ENCODE measurements at places on chromosomes 1 and 21.

- DNase-seq = no peak
These were observed 8.4 kb downstream of the CD34 start for GRCh38 chr1:207902566-207902965.

DNA sequence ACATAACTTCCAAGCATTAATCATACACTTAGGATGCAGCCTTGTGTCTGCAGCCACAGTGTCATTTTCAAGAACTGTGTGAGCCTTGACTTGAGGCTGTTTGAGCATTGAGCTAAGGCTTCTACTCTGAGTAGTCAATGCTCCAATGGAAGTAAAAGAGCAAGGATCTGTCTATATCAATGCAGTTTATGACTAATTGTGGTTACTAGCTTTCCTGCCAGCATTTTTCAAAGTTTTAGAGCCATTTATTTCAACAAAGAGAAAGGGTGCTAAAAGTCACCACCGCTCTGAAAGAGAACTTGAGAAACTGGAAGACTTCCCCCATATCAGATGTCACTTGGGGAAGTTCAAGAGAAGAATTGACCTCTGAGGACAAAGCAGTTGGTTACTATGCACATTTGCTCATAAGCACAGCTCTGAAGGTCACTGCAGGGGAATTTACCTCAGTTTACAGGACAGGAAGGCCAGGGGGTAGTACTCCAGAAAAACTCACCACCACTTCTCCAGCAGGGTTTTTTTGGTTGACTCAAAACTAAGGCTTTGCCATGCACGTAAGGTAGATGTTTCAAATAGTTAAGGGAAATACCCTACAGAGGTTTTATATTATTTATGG, 24.5 kb upstream of the RGS1 start:
- no peak for DNase-seq

GRCh38 chr1:19262047-19262446, 10.4 kb downstream of the MRTO4 start:
- DNase-seq = no peak

GRCh38 chr1:117061986-117062415, 1.9 kb downstream of the TTF2 start:
- no peak for DNase-seq

GRCh38 chr1:30511563-30511962, 211.8 kb downstream of the MATN1 start:
- DNase-seq = no peak

DNA sequence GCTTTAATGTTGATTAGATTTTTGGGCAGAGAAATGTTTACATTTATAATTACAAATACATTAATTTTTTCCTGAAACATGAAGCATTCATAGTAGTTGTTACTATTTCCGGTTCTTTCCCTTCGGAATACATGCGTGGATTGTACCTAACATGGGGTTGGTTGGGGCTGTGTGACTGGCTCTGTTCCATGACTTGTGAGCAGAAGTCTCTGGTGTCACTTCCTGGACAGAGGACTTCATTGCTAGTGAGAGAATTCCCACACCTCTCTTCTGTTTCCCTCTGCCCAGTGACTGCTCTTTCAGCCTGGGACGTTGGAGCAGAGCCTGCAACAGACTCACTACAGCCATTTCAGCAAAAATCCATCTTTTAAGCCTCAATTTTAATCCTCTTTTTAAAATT, 231.4 kb downstream of the GRIK1 start:
- DNase-seq = no peak

GRCh38 chr1:154860156-154860870, 9.8 kb downstream of the KCNN3 start:
- no peak for DNase-seq

DNA sequence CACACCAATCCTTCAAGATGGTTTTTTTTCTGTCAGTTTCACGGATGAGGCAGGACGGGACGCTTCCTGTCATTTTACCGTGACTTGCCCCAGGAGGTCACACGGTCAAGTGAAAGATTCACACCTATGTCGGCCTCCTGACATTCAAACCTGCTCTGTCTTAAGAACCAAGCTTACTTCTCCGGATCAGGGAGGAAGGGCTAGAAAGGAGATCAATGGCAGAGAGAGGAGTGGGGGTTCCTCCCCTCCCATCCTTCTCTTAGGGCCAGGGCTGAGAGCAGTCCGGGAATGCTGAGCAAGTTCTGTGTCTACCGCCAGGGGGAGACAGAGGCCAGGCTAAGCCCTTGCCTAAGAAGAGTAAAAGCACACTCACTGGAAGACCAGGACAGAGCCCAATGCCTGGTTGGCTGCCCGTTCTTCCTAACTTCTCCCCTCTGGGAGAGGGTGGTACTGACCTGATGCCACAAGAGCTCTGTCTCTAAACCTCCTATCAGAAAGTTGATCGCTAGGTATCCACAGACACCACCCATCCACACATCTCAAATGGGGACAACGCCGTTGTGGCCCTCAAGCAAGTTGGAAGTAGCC, 1.1 kb upstream of the PPM1J start:
- peak; percentile 87 for DNase-seq

GRCh38 chr1:54290506-54291184, 90.7 kb downstream of the MRPL37 start:
- DNase-seq = no peak

GRCh38 chr21:38822778-38823238, 17.1 kb downstream of the ETS2 start:
- DNase-seq = no peak

- no peak for DNase-seq
These were observed 23.5 kb upstream of the SGIP1 start for GRCh38 chr1:66510407-66510806.

DNA sequence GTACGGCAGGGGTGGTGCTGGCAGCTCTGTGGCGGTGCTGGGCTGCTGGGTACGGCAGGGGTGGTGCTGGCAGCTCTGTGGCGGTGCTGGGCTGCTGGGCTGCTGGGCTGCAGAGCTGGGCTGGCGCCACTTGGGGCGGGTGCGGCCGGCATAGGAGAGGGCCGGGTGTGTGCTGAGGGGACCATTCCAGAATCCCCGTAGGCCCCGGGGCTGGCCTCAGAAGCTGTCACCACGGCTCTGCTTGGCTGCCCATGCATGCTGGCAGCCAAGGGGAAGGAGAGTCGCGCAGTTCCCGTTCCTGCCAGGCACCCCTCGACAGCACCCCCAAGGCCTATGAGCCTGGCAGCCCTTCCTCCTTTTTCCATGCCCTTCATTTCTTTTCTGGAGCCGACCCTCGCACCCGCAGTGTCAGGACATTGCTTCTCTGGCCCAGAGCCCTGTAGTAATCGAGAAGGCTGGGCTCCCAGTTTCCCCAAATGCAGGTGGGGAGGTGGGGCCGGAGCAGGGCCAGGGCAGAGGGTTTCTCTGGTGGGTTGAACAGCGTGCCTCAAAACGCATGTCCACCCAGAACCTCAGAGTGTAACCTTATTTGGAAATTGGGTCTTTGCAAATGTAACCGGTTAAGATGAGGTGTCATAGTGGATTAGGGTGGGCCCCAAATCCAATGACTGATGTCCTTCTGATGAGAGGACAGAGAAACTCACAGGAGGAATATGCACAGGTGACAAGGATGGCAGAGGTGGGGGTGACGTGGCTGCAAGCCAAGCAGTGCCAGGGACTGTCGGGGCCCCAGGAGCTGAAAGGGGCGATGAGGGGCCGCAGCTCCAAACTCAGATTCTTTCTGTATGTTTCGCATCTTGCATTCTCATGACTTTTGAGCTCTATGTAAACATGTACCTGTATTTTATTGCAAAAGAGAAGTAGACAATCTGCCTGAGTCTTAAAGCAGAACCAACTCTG, 71.0 kb upstream of the ACTRT2 start:
- DNase-seq = no peak

- no peak for DNase-seq
These were observed 24.0 kb downstream of the TCEANC2 start for GRCh38 chr1:54077359-54077758.

- peak; percentile 41 for DNase-seq
These were observed 1.5 kb downstream of the KCNA3 start for GRCh38 chr1:110673197-110673701.

DNA sequence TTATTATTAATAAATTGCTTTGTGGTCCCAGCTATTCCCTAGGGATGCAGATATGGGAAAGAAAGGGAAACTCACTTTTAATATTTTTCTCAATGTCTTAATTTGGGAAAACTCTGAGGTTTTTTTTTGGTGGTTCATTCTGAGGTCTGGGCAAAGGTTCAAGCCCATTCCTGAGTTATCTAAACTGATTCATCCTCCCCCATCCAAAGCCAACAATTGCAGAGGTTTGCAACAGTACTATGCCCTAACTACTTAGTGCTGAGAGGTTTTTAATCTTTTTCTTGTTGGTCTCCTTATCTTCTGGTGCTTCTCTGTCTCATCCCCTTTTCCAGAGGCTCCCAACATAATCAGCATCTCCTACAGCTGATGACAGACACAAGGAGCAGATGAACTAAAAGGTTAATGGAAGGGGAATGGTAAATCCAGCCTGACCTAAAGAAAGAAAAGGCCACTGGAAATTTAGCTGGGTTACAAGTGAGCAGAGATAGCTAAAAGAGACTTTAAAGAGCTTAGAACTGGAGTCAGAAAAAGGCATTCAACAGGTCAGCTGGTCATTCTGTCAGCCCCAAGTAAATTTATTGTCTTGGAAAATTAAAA, 390.4 kb downstream of the TGFB2 start:
- no peak for DNase-seq

DNA sequence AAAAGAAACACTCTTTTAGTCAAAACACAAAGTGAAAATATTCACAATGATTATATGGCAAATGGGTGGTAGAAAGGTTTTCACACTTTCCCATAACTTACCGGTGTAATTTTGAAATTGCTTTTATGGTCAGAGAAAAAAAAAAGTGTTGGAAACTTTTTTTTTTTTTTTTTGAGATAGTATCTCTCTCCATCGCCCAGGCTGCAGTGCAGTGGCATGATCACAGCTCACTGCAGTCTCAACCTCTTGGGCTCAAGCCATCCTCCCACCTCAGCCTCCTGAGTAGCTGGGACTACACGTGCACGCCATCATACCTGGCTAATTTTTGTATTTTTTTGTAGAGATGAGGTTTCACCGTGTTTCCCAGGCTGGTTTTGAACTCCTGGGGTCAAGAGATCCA, 3.3 kb downstream of the IFNGR2 start:
- peak; percentile 40 for DNase-seq

DNA sequence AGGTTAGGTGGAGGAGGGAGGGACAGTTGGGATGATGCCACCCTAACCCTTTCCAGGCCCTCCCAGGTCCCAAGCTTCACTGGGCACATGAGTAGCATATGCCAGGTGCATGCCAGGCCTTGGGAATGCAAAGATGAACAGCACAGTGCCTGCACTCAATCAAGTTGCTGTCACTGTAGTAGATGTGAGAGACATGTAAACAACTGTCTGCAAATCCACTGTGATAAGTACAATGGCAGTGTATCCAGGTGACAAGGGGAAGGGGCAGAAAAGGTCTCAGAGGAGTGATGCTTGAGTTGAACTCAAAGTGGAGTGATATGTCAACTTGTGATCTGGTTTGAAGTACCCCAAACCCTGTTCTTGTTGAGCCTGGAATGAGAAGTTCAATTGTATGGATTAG, 49.5 kb upstream of the LRRN2 start:
- DNase-seq = no peak

- no peak for DNase-seq
These were observed 51.8 kb downstream of the DDAH1 start for GRCh38 chr1:85413169-85413568.

DNA sequence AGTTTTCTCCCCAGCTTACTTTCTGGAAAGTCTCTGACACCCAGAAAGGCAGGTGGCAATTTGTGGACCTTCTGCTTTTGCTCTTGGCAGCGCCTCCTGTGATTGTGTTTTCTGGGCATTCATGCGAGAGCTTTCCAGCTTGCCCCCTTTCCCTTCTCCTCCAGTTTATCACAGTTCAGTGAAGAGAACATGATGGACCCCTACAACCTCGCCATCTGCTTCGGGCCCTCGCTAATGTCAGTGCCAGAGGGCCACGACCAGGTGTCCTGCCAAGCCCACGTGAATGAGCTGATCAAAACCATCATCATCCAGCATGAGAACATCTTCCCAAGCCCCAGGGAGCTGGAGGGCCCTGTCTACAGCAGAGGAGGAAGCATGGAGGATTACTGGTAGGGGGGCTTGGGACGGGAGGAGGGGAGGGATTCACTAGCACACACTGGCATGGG, 24.3 kb upstream of the IKBKE start:
- no peak for DNase-seq

GRCh38 chr1:54953846-54954245, 26.6 kb upstream of the TMEM61 start:
- DNase-seq = no peak

DNA sequence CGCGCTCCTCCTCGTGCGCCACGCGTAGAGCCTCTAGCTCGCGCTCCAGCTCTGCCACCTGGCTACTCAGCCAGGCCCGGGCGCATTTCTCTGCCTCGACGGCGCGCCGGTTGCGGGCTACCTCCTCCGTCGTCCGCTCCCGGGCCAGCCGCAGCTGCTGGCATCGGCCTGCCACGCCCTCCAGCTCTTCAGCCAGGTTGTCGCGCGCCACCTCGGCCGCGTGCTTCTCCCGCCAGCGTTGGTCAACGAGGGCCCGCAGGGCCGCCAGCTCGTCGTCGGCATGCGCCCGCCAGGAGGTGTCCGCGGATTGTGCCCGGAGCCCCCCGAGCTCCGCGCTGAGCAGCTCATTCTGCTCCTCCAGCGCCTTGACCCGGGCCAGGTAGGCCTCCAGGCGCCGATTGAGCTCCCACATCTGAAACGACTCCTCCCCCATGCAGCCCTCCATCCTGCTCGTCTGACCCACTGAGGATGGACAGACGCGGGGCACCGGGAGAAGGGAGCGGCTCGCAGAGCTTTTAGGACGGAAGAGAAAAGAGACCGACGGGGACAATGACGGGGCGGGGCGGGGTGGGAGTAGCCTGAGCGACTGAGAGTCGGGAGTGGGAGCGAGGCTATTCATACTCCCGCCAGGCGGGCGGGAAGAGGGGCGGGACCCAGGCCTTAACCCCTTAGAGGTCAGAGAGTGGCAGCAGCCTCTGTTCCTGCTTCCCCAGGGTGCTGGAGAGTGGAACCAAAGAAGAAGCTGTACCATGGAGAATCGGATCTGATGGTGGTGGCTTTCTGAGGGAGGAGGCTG, at the start of gene NES:
TSS of gene NES (minus strand) at position 588 of the 796 bp plus-strand sequence. CDS start at position 445, 143 bp downstream.
- no peak for DNase-seq

DNA sequence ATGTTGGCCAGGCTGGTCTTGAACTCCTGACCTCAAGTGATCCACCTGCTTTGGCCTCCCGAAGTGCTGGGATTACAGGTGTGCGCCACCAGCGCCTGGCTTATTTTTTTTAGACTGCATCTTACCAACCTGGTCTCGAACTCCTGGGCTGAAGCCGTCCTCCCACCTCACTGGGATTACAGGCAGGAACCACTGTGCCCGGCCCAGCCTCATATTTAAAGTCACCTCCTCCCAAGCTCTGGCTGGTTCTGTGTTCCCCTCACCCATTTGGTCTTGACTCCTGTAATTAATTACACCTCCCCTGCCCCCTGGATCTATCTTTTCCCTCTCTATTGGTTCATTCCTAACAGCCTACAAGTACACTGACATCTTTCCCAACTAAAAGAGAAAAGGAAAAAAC, 1.7 kb upstream of the EXOSC10 start:
- DNase-seq = no peak

GRCh38 chr21:35711213-35711612, 349.1 kb downstream of the SETD4 start:
- DNase-seq = no peak

DNA sequence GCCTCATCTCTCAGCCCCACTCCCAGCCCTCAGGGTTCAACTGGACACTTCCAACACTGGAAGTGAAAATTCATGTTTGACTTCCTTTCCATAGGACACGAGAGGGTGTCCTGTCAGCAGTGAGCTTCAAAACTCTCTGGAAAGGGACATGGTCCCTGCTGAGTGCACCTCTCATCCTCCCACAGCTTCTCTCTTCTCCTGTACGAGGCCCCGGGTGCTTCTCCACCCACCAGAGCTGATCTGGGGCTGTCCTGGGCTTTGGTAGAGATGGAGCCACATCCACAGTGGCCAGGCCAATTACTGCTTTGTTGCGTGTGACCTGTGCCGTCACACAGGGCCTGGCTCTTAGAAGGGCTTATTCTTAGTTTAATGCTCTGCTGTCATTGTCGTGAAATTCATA, 182.3 kb downstream of the RRAGC start:
- DNase-seq = no peak
